ENCODE measurements at places on chromosomes 6 and 20.

DNA sequence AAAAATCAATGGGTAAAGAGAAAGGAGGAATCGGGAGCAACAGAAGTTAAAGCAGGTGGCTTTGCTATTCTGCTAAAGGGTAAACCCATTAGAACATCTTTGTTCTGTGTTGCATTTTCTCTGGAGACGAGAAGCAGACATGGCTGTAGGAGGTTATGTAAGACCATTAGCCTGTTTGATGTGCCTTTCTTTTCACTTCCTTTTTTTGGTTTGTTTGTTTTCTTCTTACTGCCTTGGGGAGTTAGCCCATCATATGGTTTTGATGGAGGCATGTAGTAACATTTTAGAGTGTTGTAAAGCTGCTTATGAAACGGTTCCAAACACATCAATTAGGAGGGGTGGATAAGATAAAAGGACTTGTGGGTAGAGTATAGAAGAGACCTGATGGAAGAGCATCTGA, 131.0 kb downstream of the DOK5 start:
- no peak for DNase-seq

DNA sequence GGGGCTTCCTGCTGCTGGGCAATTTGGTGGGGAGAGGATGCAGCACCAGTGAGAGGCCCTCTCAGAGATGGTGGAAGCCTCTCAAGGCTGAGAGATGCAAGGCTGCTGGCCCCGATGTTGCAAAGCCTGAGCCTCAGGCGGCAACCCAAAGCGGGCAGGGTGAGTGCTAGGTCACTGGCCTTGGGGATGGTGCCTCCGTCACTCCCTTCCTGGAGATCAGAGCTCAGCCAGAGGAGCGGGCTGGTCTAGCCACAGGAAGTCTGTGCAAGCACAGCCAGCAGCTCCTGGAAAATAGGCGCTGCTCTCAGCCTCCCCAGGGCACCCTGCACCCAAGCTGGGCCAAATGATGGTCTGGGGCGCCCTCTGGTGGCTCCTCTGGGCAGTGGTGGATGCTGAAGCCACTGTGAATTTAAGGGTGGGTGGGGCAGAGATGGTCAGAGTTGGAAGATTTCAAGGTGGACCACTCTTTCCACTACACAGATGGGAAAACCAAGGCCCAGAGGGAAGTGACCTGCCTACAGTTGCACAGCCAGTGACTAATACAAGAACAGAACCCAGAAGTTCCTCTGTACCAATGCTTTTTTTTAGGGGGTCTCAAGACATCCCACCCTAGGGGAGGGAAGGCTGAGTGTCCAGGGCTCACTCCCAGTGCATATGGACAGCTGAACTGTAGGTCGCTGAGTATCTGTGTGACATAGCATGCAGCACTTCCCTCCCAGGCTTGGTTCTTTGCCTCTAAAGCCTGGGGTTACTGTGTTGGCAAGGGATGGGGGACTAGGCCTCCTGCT, 20.8 kb downstream of the C20orf203 start:
- DNase-seq: peak; percentile 80

DNA sequence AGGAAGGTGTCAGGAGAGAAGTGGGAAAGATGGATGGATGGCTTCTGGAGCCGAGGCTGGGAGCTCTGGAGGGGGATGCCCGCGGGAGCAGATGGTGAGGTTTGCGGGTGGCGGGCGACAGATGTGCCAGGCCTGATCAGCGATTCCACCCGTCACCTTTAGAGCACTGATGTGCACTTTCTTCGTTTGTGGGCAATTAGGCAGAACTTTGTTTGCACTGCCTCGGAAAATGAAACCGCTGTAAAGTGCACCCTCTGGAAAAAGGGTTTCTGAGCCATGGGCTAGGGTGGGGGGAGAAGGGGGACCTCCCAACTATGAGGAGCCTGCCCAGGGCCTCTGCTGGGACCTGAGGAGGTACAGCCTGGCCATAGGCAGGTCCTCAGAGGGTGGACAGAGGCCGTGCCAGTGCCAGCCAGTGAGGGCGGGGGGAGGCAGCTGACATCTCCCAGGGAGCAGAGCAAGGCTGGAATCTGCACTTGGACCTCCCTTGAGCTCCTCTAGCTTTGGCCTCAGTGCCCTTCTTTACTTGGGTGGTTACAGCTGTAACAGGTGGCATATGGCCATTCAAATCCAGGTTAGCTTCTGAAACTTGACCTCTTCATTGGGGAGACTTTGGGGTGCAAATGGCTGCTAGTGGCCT, 58.7 kb downstream of the CD40 start:
- DNase-seq: no peak

- no peak for DNase-seq
Measured at GRCh38 chr6:127341471-127342202, 1.8 kb downstream of the ECHDC1 start.

GRCh38 chr20:46894971-46895905, 595 bp downstream of the EYA2 start:
- DNase-seq: no peak

GRCh38 chr20:58237318-58238132, 9.1 kb upstream of the ANKRD60 start:
- DNase-seq: no peak

DNA sequence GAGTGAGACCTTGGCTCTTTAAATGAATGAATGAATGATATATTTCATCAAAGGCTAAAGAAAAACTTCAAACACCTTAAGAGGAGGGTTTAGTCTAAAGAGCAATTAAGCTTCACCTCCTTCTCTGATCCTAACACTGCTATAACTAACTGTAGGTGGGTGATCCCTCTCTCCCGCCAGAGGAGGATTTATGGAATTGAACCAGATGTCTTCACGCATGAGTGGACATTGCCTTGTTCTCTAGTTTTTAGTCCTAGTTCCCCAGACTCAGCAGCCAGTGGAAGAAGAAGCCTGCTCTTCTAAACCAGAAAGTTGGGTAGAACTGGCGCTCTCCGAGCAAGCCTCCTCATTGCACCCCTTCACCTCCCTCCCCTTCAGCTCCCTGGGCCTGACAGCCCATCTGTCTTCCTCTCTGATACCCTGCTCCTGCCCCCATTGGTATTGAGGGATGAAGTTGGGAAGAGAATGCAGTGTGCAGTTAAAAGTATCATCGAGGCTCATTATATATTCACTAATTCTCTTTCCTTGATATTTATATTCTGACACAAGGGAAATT, 142.7 kb downstream of the ARID1B start:
- no peak for DNase-seq

- DNase-seq: no peak
Measured at GRCh38 chr6:4731996-4732395, 44.2 kb upstream of the CDYL start.

- DNase-seq: no peak
Measured at GRCh38 chr6:154359679-154360078, 3.1 kb upstream of the IPCEF1 start.

DNA sequence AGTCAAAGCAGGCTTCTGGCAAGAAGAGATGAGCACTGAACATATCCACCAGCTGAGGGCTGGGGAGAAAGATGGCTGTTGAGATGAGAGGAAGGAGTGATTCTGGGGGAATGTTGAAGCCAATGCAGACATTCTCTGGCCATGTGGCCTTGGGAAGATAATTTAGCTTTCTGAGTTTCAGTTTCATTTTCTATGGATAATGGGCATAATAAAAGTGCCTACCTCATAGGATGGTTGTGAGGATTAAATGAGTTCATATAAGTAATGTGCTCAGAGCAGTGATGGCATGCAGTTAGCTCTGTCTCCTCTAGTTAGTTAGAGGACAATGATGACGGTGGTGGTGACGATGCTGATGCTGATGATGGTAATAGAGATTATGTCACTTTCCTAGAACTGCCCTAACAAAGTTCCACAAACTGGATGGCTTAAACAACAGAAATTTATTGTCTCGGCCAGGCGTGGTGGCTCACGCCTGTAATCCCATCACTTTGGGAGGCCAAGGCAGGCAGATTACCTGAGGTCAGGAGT, 18.5 kb upstream of the KCNK5 start:
- DNase-seq: no peak

DNA sequence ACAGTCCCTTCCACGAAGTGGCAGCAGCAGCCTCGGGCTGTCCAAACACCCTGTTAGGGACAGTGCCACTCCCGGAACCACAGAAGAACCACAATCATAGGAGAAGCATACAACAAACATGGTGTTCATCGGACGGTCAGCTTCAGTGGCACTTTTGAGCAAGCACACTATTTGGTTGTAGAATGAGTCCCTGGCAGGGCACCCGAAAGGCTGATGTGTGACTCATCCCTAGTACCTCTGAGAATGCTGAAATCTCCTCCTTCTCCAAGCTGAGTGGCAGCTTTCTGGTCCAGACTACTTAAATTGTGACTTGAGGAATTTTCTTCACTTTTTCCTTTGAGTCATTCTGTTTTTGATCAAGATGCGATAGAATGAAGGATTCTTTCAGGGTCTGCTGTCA, 282.5 kb downstream of the ESR1 start:
- no peak for DNase-seq

DNA sequence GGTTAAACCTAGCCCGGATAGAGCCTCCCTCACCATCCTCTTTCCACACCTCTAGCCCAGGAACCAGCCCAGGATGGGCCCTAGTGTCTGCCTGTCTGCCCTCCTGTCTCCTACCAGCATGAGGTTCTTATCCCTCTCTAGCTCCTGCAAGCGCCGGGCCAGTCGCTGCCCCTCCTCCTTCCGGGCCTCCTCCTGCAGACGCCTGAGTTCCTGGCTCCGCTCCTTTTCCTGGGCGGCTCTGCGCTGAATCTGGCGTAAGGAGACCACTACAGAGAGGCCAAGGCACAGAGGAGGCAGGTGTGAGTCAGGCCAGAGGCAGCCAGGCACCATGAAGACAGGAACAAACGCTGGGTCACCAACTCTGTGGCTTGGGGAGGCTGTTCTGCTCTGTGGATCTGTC, 4.3 kb upstream of the PSORS1C2 start:
- no peak for DNase-seq

- peak; percentile 11 for DNase-seq
Measured at GRCh38 chr20:57772349-57772964, 62.6 kb upstream of the PMEPA1 start.

DNA sequence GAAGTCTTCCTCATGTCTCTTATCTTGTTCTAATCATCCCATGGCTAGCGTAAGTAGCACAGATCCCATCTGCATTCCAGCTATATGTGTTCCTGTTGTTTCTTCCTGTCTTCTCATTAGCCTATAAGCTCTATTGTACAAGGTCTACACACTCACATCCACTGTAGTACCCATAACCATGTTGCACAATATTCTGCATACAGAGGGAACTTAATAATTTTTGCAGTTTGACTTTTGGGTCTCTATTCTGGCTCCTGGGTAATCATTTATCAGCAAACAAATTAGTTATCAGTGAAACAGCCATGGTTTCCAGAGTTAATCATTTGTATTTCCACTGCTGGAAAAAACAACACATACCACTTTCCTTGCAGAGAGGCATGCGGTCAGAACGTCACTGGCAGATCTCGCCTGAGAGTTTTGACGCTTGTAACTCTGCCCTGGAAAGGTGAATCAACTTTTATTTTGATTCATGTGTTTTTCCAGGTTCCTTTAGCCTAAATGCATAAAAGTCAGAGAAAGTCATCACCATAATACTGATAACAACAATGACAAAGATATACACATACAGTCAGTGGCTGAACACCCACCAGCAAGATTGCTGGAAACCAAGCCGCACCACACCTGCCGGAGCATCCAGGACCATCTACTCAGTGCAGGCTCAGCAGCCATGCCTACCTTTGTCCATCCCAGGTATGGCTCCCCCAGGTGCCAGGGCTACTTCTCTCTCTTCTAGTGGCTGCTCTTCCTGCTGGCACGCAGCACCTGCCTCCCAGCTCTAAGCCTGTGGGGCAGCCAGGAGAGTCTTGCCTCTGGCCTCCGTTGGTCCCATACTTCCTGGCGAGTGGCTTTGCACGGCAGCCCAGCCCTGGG, 158.2 kb downstream of the QRSL1 start:
- no peak for DNase-seq

GRCh38 chr6:133645966-133646740, 242.8 kb upstream of the TCF21 start:
- DNase-seq: no peak

- no peak for DNase-seq
Measured at GRCh38 chr6:143112837-143113236, 52.1 kb downstream of the AIG1 start.

DNA sequence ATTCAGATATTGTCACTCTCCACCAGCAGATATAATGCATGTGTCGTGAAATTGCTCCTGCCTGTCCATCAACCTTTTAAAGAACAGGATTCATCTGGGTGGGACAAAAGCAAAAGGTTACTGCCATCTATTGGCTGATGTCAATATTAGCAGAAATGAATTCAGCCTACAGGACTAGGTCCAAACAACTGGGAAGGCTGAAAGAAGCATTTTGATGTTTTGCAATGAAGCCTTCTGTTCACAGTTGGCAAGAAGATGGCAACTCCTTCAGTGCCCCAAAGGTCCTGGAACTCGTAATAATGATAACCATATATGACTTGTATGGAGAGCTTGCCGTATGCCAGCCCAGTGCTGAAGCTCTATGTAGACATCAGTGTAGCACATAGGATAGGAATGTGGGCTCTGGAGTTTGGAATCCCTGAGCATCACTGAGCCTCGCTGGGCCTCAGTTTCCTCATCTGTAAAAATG, 7.5 kb downstream of the BCAS1 start:
- no peak for DNase-seq

DNA sequence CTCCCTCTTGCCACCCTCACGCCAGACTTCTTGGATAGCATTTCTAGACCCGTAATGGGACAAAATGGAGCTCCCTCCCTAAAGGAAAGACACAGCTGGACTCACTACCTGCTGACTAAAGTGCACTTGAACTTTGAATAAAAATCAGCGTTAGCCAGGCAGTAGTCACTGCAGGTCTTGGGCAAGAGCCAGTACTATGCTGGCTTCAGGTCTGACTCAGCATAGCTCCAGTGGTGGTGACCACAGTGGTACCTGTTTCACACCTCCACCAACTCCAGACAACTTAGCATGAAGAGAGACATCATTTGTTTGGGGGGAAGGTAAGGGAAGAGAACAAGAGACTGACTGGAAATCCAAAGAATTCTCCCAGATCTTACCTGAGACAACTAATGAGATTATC, 906.8 kb downstream of the GRIK2 start:
- no peak for DNase-seq

- DNase-seq: no peak
Measured at GRCh38 chr6:39226639-39227329, 2.5 kb downstream of the KCNK5 start.

DNA sequence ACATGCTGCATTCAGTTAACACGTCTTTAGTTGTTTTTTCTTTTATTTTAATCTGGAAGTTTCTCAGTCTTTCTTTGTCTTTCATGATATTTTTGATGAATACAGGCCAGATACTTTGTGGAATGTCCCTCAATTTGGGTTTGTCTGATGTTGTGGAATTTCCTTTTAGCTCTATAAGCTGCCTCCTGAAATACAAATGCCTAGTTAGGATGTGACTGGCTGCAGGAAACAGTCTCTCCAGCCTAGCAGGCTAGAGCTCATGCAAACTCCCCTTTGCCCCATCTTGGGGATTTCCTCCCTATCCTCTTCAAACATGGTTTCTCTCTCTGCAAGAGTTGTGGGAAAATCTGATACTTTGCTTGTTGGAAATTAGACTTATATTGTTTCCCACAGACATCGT, 89.3 kb upstream of the JAG1 start:
- DNase-seq: no peak

GRCh38 chr6:148379481-148379880, 36.8 kb downstream of the SASH1 start:
- no peak for DNase-seq

GRCh38 chr20:49786196-49786595, 26.4 kb upstream of the SLC9A8 start:
- no peak for DNase-seq
